A549 treated with ZK216348 at 1 μM for 4 hours (cell line): ENCODE measurements at places on chromosomes 2 and 18. TPM values are rescaled to one million over a fixed set of nuclear protein-coding genes. Genes with fewer than 3 reads are reported as not detected.

UGT1A5 gene
- not detected in 5 replicates for total RNA-seq

PAX3 gene
- total RNA-seq: not detected in 5 replicates

MFSD2B gene
- total RNA-seq: 0.15 to 0.63 TPM (median 0.41 TPM) in 5 replicates

TSPYL6 gene
- total RNA-seq: not detected in 5 replicates

ABI2 gene
- 56.7 to 71.6 TPM (median 65.1 TPM) in 5 replicates for total RNA-seq

DAW1 gene
- total RNA-seq: 2.1 to 4.0 TPM (median 2.6 TPM) in 5 replicates
